Stimulated activated CD4-positive, alpha-beta T cell treated with anti-CD3 and anti-CD28 coated beads, Interleukin-1b, Interleukin-23, amount 100 ng/mL, for 4 hours (primary cell): ENCODE measurements at places on chromosomes 3 and 15.

DNA sequence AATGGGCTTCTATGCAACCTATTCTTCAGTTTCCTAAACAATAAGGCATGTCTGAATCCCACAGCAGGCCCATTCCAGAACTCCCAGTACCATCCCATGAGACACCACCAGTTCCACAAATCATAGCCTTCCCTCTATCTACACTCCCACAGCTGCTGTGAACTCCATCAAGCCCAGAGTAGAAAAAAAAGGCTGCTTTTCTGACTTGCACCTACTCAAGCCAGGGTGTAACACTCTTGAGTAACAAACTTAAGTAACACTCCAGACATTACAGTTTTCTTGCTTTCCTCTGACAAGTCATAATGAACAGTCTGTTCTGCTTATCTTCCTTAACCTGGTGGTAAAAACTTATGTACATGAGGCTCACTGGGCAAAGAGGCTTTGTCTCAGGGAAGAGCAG is 283.1 kb downstream of the NFKBIZ start:
- no peak for DNase-seq

GRCh38 chr3:129230311-129231019 is 18.9 kb upstream of the COPG1 start:
- peak; percentile 12 for DNase-seq

DNA sequence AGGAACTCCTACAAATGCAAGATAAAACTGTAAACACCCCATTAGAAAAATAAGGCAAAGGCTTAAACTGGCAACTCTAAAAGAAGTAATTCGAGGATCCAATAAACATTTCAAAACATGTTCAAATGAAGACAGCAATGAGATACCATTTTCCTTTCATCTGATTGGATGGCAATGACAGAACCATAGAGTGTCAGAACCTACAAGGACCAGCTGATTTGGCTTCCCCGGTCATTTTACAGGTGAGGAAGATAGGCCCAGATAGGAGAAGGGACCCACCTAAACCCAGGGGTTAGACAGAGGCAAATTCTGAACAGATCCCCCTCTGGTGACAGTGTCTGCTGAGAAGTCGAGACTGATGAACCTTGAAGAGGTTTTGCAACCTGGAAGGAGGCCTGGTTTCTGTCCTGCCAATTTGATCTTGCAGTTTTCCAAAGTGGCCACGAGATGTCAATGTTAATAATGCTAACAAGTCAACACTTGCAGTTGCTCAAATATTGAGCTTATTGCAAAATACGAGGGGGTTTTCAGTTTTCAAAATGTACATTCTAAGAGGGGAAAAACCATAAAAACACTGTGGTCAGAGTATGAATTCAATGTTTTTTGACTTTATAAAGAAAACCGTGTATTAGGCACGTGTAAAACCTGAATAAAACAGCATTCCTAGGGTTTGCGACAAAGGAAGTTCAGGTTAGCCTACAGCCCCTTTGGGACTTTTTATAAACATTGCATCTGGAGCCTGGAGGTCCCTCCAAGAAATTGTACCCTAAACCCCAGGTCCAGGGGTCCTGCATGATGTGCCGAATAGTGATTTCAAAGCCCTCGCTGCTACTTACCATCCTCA is 21.5 kb downstream of the CFAP161 start:
- DNase-seq = peak; percentile 16

DNA sequence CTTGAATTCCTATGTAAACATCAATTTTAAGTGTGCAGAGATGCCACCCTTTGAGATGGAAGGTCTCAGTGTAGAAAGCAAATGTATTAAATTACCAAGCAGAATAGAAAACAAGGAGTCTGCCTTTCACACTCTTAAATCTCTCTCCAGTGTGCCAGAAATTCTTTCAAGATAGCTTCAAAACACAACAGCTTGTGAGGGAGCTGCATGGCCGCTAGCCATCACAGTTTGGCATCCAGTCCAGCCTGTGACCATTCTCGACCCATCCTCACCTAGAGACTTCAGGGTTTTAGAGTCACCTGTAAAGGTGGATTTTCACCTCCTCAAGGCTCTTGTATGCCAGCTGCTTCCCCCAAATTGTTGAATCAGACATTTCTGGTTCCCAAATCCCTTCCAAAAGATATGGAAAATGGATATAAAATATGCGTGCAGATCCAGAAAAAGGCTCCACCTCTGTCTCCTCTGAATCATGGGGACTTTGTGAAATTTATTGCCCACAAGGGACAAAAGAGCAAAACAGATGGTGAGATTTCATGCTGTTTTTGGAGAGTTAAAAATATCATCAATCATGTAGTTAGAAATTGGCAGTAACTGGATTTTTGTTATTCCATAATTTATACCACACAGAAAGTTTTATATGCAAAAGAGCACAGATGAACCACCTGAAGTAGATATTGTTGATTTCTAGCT is 114.2 kb upstream of the THRB start:
- no peak for DNase-seq

- DNase-seq = no peak
Observed at GRCh38 chr3:101189796-101190195, 130.6 kb downstream of the IMPG2 start.

GRCh38 chr15:56758770-56759449 is 25.6 kb upstream of the ZNF280D start:
- no peak for DNase-seq

GRCh38 chr3:134918441-134918840 is 123.4 kb downstream of the EPHB1 start:
- no peak for DNase-seq

- no peak for DNase-seq
Observed at GRCh38 chr3:156211583-156211982, 91.2 kb downstream of the KCNAB1 start.

GRCh38 chr3:88364926-88365325 is 215.2 kb downstream of the C3orf38 start:
- no peak for DNase-seq

DNA sequence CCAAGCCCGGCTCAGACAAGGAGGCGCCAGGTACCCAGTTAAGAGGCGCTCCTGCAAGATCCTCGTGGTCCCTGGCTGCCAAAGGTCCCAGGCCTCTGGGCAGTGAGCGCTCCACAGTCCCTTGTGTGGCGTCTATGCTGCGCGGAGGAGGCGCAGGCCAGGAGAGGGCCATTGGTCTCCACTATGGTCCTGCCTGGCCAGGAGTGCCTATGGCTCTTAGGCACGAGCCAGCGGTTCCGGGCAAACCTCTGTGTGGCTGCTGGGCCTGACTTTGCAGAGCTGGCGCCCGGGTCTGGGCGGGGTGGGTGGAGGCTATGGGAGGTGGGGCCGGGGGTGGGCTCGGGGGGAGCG is 660 bp upstream of the ADAMTSL3 start:
- no peak for DNase-seq

DNA sequence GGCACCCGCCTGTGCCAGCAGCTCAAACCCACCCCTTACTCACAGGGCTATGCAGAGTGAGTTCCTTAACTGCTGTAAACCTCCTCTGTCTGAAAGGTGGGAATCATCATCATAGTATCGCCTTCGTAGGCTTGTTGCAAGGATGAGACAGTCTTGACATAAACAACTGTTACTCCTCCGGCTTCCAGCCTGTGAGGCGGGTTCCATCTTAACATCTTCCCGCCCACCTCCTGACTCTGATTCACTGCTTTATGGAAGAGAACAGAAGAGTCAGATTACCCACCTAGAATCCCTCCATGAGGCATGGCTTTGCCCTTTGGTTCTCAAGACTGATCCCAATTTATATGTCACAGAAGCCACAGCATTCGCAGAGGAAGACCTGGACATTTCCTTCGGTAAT is 21.9 kb downstream of the POLR2M start:
- no peak for DNase-seq

- DNase-seq = peak; percentile 5
Observed at GRCh38 chr3:13866041-13866965, 13.6 kb downstream of the WNT7A start.

GRCh38 chr3:61562042-61562720 is 810 bp downstream of the PTPRG start:
- DNase-seq = no peak

DNA sequence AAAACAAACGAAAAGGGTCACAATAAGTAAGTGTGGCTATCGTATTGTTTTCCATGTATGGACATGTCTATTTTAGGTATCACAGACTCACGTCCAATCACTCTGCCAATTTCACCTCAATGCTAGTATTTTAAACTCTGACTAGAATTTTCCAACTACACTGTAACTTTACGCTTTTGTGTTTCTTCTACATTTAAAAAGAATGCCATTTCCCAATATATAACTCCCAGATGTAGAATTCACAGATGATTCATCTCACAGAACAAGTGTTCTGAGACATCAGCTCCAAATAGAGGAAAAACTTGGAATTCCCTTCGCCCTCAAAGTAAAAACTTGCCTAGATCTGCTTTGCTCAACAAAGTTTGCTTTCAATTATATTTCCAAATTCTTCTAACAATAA is 14.2 kb downstream of the LRIG1 start:
- DNase-seq = no peak

DNA sequence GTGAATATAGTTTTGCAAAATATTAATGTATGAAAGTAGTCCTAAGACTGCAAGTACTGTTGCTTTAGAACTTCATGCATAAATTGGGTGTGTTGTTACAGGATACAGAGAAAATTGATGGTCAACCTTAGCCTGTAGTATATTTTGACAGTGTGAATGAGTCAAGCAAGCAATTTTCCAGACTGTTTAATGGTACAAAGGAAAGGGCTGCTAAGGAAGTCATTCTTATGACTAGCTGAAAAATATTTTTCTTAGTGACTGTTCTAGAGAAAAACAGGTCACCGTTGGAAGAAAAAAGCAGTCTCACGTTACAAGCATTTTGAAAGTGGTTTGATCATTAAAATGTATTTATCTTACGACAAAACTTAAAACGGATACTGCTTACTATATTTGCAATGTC is 49.2 kb downstream of the MBNL1 start:
- no peak for DNase-seq

- DNase-seq = no peak
Observed at GRCh38 chr15:77500989-77501388, 80.3 kb downstream of the HMG20A start.

- no peak for DNase-seq
Observed at GRCh38 chr15:47422881-47423665, 294.2 kb upstream of the SEMA6D start.

- DNase-seq = no peak
Observed at GRCh38 chr3:123423806-123424205, 25.1 kb downstream of the ADCY5 start.

DNA sequence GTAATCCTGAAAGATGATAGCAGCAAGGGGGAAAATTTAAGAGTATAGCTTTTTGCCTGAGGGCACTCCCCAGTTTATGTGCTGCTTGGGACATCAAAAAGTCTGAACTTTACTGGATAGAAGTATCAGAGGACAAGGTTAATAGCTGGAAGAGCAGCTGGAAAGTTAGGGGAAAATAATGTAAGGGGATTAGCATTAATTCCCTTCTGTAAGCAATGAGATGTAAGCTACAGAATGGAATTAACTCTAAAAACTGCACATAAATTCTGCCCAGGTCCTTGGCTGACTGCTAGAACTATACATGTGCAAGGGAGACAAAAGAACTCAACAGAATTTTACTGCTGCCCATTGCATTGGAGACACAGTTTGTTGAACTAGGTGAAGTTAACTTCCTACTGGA is 55.6 kb downstream of the ATP11B start:
- DNase-seq = no peak

GRCh38 chr3:17865631-17866030 is 123.2 kb upstream of the TBC1D5 start:
- DNase-seq = no peak

DNA sequence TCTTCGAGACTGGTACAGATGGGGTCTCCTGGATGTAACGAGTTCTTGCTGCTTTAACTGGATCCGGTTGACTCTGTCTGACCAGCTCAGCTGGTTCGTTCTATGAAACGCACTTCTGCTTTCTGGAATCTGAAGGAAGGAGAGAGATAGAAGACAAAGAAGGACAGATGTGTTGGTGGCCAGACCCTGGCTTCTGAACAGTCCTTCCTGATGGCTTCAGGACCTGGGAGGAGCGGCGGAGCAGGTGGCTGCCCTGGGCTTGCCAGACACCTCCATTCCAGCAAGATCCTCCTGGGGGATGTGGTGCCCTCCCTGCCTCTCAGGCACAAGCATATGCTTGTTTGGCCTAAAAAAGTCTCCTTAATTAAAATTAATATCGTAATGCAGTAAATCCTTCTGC is 99.9 kb downstream of the APBA2 start:
- DNase-seq = no peak

- DNase-seq = no peak
Observed at GRCh38 chr3:147483578-147483977, 74.4 kb downstream of the ZIC1 start.

- no peak for DNase-seq
Observed at GRCh38 chr3:20190991-20191390, 5.0 kb upstream of the SGO1 start.

DNA sequence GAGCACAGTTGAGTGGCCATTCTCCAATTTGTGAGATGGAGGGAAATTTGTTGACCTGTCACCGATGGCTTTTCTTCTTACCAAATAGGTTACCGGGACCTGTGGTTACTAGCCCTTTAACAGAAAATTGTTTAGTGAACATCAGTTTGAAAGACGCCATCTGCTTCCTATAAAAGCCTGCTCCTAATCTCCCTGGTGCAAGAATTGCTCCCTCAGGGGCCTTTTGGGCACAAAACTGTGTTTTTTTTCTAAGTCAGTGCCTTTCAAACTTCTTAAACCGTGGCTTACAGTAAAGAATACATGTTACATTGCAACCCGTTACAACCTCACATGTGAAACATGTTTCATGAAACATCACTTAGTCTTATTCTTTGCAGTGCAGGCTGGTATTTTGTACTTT is 15.0 kb downstream of the CACNA2D3 start:
- DNase-seq = no peak

GRCh38 chr3:52779011-52779836 is 1.8 kb downstream of the ITIH1 start:
- DNase-seq = no peak

DNA sequence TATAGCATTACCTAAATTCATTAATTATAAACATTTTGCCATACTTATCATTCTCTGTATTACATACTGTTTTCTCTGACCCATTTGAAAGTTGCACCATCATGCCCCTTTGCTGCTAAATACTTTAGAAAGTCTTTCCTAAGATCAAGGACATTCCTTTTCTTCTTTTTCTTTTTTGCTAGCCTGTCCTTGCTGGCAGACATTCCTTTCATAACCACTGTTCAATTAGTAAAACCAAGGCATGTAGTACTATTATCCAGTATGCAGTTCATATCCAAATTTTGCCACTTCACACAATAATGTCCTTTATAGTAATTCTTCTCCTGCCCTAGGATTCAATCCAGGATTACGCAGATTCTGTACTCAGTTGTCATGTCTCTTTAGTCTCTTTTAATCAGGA is 321.0 kb upstream of the C2CD4B start:
- no peak for DNase-seq
